ENCODE measurements at places on chromosomes 2 and 18.
A peak's percentile ranks its signal among the peaks of the same experiment; 100 is the strongest.

- no peak for DNase-seq
Measured at GRCh38 chr2:241908686-241909420, 39.3 kb downstream of the RTP5 start.

- no peak for DNase-seq
Measured at GRCh38 chr2:367246-367645, 79.4 kb upstream of the ALKAL2 start.

- DNase-seq: no peak
Measured at GRCh38 chr2:82968358-82968757, 1490.7 kb downstream of the SUCLG1 start.

- DNase-seq: no peak
Measured at GRCh38 chr2:5330961-5331360, 361.2 kb upstream of the SOX11 start.

DNA sequence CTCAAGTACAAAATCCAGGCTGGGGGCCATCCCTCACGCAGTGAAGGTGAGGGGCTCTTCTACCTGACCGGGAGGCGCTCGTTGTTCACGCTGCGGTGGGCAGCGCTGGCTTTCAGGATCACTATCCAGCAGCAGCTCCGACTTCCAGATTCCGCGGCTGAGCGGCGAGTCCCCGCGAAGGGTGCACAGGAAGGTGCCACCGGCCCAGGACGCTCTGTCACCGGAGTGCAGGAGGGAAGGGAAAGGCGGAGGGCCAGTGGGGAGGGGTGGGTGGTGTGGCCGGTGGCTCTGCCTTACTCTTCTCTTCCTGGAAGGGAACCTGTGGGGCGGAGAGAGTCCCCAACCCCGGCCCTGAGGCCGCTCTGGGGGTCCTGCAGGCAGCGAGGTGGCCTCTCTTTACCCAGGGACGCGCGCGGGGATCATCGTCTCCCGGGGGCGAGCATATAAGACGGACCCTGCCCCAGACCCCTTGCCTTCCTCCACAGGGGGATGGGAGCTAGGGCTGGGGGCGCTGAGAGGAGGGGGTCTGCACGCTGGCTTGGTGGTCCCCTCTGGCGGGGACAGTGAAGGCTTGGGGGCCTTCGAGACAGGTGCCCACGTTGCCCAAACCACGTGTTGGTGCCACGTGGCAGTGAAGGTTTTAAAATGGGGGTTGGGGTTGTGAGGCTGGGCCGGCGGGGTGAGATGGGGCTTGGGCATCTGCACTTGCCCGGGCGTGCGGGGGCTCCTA, 26.9 kb upstream of the HS6ST1 start:
- no peak for DNase-seq

DNA sequence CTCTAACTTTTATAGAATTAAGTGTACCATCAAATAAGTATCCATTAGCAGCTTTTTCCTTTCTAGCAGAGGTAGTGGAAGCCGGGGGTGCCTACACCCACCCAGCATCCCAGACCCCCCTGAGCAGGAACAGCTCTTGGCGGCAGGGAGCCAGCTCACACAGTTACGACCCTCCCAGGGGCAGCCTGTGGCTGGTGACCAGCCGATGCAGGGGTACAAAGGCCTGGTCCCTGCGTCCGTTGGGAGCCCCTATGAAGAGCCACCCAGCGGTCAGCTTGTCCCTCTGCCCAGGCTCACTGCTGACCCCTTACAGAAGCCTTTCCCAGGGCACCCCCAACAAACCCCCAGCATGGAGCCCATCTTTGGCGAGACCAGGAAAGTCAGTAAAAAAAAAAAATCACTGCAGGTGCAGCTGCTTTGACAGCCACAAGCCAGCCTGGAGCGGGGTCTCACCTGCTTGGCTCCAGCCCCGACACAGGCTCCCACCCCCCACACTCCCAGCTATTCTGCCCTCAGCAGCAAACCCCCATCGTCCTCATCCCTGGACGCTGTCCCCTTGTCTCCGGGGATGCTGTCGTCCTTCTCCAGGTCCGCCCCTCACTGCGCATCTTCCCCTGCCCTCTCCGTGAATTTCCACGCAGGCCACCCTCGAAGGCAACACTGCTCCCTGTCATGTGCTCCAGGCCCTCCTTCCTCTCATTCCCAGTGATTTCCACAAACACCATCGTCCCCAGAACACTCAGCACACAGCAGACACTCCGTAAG, 43.1 kb downstream of the GPC1 start:
- DNase-seq: peak; percentile 1

DNA sequence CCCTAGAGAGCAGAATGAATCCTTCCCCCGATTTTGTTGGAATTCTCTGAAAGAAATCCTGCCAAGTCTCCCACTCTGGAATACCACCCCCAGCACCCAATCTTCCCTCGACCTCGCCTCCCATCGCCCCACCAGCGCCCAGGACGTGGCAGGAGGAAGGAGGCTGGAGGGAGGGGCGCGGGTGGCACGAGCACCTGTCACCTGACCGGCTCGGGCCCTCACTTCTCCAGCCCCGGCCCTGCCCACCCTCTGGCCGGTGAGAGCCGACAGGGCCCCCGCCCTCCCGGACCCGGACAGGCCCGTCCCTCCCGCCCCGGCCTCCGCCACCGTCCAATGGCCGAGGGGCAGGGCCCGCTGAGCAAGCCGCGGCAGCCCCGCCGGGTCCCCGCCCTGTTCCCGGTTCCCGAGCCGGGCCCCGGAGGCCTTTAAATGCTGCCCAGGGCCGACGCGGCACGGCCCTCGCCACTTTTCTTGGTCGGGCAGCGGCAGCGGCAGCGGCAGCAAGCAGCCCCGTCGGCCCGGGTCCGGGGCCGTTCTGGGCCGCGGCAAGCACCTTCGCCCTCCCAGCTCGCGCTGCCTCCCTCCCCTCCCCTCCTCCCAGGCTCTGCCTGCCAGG, at the start of gene LGALSL:
Gene LGALSL (plus strand): TSS at position 393 of the 616 bp plus-strand sequence. CDS start 384 bp downstream, outside the sequence.
- peak; percentile 16 for DNase-seq

DNA sequence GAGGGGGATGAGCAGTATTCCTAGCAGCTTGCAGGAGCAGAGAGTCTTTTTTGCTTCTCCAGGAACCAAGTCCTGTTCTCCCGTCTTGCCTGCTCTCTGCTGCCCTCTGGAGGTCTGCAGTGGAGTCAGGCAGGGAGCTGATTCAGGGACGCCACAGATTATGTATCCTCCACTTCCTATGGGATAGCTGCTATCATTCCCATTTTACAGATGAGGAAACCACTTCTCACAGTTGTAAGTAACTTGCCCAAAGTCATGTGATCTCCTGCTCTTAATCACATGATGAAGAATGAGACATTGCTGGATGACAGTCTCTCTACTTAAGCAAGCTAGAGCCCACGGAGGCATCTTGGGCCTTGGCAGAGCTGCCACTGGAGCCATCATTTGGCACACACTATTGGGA, 8.3 kb downstream of the SLC4A5 start:
- DNase-seq: peak; percentile 79

- DNase-seq: peak; percentile 30
Measured at GRCh38 chr2:97011977-97012569, 25.7 kb upstream of the FAM178B start.

- DNase-seq: no peak
Measured at GRCh38 chr2:53265544-53266299, 501.9 kb upstream of the CHAC2 start.

DNA sequence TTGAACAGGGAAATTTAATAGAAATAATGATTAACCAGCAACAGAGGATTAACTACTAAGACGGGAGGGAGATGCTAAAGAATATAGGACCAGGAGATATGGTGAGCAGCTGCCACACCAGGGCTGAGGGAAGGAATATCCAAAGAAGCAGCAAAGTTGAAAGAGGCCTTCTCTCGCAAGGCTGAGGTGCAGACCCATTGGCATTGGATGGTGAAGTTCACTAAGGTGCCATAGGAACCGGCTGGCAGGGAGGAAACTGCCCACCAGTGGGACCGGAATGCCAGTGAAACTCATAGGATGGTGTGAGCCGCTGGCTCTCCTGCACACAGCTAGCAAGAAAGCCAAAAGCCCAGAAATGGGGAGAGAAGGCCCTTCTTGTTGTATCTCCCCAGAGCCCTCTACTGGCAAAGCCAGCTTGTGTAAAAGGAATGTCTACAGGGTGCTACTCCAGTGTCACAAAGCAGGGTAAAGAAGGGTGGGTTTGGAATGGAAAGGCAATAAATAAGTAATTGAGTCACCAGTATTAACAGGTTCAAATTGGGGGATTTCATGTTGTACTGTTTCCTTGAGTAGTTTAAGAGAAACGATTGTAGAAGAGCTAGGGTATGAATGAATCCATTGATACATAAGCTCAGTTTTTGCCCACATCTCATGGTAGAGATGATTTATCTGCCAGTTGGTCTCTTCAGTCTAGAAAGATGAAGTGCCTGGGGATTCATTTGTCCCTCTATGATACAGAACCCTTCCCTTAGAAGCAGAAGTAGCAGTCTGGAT, 36.0 kb downstream of the FARP2 start:
- peak; percentile 37 for DNase-seq

DNA sequence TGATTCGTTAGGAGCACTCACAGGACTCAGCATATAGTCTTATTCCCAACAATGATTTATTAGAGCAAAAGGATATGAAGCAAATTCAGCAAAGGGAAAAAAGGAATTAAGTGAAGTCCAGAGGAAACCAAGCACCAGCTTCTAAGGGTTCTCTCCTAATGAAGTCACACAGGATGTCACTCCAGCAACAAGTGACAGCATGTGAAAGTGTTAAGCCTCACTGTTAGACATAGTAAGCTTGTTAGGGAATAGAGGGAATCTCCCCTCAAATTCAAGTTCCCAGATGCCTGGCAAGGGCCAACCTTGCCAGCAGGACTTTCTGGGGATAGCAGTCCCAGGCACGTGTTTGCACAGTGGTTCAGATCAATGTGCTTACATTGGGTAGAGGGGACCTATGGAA, 4.4 kb upstream of the SLC30A6 start:
- no peak for DNase-seq

DNA sequence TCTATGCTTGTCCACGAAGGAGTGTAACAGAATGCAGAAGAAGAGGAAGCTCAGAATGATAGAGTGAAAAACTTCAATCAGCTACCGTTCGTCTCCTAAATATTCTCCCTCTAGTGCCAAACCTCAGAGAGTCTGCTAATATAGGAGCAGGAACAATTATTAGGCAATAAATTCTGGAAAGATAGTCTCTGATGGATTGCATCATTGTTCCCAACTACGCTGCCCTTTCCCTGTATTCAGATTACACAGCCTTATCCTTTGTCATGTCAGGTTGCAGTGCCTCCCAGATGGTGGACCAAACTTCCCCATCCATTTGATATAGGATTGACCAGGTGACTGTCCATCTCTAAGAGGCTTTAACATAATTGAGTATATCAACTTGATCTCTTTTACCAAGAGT, 811.5 kb upstream of the CHAC2 start:
- no peak for DNase-seq

- no peak for DNase-seq
Measured at GRCh38 chr2:24710806-24711205, 82.4 kb downstream of the PTRHD1 start.

DNA sequence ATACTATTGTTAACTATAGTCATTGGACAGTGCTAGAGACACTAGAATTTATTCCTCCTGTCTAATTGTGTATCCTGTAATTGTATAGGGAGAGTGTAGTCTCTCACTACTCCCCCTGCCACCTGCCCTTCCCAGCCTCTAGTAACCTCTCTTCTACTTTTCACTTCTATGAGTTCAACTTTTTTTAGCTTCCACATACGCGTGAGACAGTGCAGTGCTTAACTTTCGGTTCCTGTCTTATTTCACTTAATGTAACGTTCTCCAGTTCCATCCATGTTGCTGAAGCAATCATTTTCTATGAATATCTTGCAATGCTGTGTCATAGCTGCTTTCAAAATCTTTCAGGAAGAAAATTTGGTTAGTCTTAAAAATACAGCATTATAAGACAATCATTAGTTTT, 22.8 kb upstream of the RUFY4 start:
- DNase-seq: peak; percentile 40

DNA sequence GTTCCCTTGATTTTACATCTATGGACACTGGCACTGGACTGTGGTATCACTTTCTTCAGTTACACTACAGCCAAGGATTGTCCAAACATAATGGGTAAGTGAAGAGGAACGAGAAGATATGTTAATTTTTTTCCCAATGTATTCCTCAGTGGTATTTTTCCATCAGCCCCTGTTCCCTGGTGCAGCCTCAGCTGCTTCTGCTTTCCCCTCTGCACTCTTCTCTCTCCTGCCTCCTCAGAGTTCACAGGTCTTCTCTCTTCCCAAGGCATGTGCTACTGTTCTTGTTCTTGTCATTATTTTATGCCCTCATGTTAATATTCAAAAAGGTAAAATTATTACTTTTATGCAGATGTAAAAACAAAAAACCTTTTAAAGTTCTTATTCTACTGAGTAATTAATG, 378.0 kb upstream of the NRXN1 start:
- DNase-seq: no peak

DNA sequence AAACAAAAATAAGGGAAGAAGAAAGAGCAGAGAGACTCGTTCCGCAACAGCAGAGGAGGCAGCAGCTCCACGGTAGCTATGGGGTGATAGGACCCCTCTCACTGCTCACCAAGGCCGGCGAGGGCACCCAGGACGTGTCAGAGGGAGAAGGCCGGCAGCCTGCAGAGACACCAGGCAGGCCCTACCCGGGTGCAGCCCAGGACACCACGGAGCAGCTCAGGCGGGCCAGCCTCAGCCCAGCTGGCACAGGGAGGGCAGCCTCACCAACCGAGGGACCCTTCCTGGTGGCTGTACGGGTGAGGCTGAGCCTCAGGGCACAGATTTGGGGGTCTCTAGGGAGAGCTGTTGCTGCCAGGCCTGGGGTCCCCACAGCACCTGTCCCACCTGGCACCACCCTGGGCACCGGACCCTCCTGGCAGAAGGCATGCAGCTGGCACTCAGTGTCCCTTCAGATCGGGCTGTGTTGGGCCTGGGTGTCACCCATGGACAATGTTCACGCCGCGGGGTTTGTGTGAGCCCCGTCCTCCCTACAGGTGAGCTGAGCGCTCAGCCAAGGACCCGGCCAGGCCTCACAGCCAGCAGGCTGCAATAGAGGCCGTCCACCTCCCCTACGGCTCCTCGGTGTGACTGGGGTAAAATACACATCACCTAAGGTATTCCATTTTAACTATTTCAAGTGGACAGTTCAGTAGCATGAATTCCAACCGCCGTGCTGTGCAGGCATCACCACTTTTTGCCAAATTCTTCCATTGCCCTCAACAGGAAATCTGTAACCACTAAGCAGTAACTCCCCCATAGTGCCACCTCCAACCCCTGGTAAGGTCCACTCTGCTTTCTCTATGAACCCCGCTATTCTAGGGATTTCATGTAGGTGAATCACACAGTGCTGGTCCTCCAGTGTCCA, 21.6 kb downstream of the KCNG2 start:
- no peak for DNase-seq

- no peak for DNase-seq
Measured at GRCh38 chr2:177318613-177319012, 54.1 kb upstream of the NFE2L2 start.

GRCh38 chr18:4267641-4268040, 187.5 kb downstream of the DLGAP1 start:
- DNase-seq: no peak
